ENCODE measurements at places on chromosomes 5 and 9.

DNA sequence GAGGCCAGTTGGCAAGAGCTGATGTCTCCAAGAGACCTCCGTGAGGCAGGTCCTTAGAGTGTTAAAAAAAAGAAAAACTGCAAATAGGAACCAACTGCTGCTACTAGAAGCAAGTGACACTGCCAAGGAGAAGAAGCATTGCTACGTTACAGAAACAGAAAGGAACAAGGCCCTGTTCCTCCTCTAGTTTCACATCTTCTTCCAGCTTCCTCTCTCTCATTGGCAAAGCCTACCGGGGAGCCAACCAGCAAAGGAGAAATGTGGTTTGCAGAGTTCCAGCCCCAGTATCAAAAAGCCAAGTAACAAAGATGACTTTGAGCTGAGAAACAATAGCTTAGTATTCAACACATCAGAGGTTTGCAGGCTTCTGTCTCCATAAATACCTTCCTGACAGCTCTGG, 145.9 kb downstream of the PRELID2 start:
- no peak for DNase-seq

- DNase-seq, result no peak
Observed at GRCh38 chr9:8890695-8891094, 1091.1 kb upstream of the DMAC1 start.

GRCh38 chr5:94285984-94286383, 332.4 kb downstream of the KIAA0825 start:
- no peak for DNase-seq

DNA sequence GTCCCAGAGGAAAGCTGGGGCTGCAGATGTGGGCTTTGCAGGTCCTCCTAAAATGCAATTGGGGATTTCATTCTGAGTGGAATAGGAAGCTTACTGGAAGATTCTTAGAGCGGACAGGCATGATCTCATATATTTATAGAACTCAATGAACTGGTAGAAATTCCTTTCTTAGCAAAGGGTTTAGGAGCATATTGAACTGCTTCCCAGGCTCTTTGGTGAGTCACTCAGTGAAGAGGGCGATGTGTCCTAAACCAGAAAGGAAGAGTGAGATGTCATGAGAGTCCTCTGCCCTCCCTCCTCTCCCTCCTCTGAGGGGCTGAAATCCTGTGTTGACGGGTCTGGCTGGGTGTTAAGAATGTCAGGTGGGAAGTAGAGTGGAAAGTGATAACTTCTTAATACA, 26.3 kb upstream of the SEMA6A start:
- no peak for DNase-seq

- DNase-seq, result no peak
Observed at GRCh38 chr9:81625969-81626368, 63.4 kb downstream of the TLE1 start.

GRCh38 chr9:91282292-91282691, 79.4 kb downstream of the AUH start:
- DNase-seq, result no peak

DNA sequence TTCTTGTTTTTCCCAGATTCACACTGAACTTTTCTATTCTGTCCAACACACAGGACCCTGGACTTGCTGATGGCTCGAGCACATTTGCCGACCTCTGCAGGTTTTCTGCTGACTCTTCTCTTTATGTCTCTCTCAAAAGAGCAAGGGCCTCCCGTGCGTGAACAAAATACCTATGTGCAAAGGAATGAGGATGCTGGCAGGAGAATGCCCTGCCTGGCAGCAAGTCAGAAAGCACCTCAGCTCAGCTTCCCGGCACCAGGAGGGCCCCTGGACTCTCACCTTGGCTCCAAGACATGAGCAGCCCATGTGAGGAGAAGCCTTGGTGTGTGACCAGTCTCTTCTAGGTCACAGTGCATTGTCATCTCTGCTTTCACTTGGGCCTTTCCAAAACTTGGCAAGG, 36.1 kb downstream of the PAPPA start:
- DNase-seq, result no peak

GRCh38 chr9:78062710-78063109, 31.1 kb upstream of the GNAQ start:
- no peak for DNase-seq

DNA sequence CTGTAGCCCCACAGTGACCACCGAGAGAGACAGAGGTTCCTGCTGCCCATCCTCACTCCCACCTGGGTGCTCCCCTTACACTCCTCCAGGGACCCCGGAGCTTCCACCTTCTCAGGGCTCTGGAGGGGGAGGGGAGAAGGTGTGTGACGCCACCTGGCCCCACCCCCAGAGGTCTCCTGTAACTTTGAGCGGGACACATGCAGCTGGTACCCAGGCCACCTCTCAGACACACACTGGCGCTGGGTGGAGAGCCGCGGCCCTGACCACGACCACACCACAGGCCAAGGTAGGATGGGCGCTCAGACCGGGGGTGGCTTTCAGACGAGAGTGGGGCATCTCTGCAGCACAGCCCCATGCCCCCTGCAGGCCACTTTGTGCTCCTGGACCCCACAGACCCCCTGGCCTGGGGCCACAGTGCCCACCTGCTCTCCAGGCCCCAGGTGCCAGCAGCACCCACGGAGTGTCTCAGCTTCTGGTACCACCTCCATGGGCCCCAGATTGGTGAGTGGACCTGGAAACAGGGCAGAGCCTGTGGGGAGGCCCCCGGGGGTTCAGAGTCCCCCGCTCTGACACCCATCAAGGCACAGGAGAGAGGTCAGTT, 4.5 kb downstream of the MAMDC4 start:
- DNase-seq, result no peak

GRCh38 chr9:121277518-121278295, 9.7 kb downstream of the GSN start:
- no peak for DNase-seq

- no peak for DNase-seq
Observed at GRCh38 chr5:136675769-136676168, 310.4 kb upstream of the TRPC7 start.

DNA sequence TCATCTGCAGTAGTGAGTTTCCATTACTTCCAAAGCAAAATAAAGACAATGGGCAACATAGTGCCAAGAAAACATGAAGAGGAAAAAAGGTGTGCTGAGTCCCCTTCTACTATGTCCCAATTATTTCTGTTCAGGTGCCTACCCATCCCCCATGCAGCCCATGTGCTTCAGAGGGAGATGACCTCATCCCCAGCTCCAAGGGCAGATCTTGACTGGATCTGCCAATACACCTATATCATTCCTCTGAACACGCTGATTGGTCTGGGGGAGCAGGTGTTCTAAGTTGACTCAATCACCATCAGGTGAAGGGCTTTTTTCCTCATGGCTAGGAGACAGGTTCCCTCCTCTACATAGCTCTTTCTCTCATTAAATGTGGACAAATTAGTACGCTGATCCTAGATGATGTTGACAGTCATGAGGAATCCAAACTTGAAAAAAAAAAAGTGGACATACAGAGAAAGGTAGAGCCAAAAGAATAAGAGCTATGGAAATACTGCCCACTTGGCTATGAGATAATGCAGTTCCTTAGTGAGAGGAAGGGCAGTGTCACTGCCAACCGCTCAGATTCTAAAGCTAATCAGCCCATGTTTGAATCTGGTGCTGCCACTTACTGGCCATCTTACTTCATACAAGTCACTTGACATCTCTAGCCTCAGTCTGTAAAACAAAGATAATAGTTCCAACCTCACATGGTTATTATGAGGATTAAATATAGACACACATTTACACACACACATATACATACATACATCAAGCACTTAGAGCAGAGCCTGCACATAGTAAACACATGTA, 23.1 kb downstream of the PRELID2 start:
- DNase-seq, result no peak

- no peak for DNase-seq
Observed at GRCh38 chr9:124613849-124614248, 106.7 kb upstream of the NR5A1 start.

DNA sequence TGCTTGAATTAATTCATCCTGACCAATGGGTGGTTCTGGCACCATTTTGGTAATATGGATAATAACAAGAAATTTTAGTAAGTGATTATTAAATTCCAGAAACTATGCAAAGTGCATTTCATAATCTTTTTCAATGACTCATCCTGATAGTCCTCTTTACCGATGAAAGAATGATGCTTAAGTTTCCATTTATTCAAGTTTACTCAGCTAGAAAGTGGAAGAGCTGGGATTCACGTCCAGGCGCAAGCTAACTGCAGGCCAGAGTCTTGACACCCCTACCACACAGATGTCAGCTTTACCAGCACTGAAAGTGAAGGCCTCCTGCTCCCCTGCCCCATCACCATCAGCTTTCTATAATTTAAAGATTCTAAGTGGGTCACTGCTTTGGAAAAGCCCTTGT, 493.5 kb upstream of the WWC1 start:
- DNase-seq, result no peak

DNA sequence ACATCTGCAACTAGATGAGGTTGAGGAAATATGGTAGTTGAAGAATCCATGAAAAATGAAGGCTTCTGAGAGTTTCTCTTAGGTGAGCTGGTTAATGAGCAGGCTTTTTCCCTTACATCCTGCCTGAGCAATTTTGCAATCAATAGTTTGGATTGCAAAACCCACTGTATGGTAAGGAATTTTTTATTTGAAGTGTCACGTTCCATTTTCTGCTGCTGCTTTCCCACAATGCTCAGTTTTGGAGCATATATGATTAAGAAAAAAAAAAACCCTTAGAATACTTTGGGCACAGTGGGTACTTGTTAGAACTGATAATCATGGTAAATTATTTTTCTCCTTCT, 144.2 kb downstream of the PCSK1 start:
- DNase-seq, result no peak

GRCh38 chr5:54529565-54529964, 12.0 kb downstream of the SNX18 start:
- DNase-seq, result no peak

DNA sequence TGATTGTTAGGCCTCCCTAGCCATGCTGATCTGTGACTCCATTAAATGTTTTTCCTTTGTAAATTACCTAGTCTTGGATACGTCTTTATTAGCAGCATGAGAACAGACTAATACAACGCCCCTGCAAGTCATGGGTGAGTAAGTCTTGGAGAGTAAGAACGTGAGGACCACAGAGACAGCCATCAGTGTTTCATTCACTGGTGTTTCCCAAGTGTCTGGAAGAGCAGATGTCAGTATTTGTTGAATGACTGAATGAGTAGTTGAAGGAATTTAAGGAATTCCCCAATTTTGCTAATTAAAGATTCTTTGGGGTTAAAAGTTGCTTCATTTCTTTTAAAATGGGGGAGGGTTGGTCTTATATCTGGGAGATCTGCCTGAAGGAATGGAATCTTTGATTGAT, 178.8 kb downstream of the TRIO start:
- DNase-seq, result no peak

DNA sequence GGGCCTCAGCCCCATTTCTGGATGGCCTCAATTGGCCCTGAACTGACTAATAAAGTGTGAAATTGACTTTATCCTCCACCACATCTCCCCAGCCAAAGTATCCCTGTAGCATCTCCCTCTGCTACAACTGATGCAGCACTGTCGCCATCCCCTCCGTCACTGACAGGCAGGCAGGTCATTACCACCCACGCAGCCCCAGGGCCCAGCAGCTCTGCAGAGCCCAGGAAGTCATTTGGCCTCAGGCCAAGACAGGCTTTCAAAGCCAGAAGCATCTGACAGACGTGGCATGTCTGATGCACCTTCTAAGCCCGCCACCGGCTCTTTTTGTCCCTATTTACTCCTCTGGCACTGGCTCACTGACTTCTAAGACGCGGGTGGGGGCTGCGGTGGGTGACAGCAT, 65.3 kb downstream of the ARHGEF37 start:
- no peak for DNase-seq
